H1 (cell line): ENCODE measurements at places on chromosomes 2 and 18.

DNA sequence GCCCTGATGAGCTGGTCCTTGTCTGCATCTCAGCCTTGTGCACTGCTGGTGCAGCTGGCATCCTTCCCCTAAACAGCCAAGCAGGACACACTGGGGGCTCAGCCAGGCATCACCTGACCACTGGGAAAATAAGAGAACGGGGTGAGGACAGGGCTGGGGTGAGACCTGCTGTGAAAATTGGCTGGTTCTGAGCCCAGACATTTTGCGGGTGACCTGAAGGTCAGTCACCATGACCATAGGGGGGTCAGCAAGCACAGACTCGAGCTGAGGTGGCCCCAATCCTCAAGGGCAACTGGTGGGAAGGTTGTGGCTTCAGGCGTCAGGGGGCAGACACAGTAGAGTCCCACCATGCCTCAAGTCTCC, 144.9 kb upstream of the TWIST2 start:
- no peak overlapping the region for H3K4me3 ChIP-seq
- no peak overlapping the region for H3K27ac ChIP-seq
- H3K36me3 ChIP-seq = no peaks in the 10 kb centered on the region
- DNase-seq = no peak
- no peaks in the 10 kb centered on the region for H3K27me3 ChIP-seq

DNA sequence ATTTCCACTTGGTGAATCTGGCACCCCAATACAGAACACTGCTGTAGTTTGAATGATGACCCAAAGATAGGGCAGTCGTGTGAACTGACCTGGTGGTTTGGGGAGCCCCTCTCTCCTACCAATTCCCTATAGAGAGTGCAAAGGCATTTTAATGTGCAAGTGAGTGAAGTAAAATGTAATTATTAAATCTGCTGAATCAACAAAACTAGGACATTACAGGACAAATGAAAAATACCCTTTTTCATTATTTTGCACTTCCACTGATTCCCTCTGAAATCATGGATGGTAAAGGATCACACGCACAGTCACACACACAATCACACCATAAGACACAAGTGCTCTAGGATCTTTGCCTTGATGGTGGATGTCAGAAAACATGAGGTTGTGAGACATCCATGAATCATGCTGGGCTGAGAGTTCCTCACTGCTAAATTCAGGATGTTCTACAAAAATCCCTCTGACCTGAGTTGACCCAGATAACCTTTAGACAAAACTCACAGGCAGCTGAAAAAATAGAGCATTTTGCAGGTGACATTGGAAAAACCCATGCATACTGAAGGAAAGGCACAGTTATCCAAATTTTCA, 197.4 kb downstream of the FBXO15 start:
- H3K27ac ChIP-seq = no peak overlapping the region
- H3K4me3 ChIP-seq = no peak overlapping the region
- DNase-seq = no peak
- no peaks in the 10 kb centered on the region for H3K36me3 ChIP-seq

DNA sequence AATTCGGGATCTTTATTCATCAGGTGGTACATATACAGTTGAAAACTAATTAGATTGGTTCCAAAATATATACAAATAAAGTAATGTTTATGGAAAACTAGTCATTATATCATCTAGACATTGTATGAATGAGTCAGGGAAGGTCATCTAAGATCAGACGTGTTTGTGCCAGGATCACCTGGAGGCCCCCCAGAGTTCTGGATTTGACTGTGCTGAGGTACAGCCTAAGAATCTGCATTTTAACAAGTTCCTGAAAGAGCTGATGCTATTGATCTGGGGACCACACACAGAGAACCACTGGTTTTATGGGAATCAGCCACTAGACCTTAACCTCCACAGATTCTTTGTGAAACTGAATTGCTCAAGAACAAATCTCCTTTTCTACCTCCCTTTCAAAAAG, 43.2 kb downstream of the PARD6G start:
- H3K36me3 ChIP-seq = no peaks in the 10 kb centered on the region; the same call in none of the 2 replicates
- no peak for DNase-seq
- peaks cover 6% of the 10 kb centered on the region for H3K4me1 ChIP-seq
- no peak overlapping the region for H3K27ac ChIP-seq
- no peaks in the 10 kb centered on the region for H3K27me3 ChIP-seq
- no peak overlapping the region for H3K4me3 ChIP-seq

DNA sequence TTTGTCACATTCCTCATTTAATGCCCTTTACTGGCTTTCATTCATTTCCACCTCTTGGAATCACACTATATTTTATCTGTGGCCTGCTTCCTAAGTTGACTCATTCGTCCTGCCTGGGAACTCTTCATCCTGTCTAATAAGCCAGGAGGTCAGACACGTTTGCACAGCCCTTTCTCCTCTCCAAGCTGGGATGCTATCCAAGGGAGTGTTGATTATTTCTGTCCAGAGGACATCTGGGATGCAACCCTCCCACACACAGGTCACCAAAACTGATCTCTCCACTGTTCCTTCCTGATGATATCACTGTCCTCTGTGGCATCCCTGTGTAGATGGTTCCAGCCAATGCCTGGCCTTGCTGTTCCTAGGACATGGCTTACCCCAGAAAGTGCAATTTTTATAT, 79.8 kb upstream of the NOSTRIN start:
- H3K27ac ChIP-seq = no peak overlapping the region
- no peaks in the 10 kb centered on the region for H3K4me1 ChIP-seq
- no peaks in the 10 kb centered on the region for H3K27me3 ChIP-seq
- no peaks in the 10 kb centered on the region; the same call in 1 of the 2 replicates for H3K36me3 ChIP-seq
- no peak for DNase-seq
- H3K4me3 ChIP-seq = no peak overlapping the region

GRCh38 chr18:75679331-75679730, 251.8 kb upstream of the SMIM21 start:
- no peak for DNase-seq
- H3K27ac ChIP-seq = no peak overlapping the region
- no peak overlapping the region for H3K4me3 ChIP-seq
- no peaks in the 10 kb centered on the region for H3K4me1 ChIP-seq
- no peaks in the 10 kb centered on the region for H3K36me3 ChIP-seq
- no peaks in the 10 kb centered on the region for H3K27me3 ChIP-seq

DNA sequence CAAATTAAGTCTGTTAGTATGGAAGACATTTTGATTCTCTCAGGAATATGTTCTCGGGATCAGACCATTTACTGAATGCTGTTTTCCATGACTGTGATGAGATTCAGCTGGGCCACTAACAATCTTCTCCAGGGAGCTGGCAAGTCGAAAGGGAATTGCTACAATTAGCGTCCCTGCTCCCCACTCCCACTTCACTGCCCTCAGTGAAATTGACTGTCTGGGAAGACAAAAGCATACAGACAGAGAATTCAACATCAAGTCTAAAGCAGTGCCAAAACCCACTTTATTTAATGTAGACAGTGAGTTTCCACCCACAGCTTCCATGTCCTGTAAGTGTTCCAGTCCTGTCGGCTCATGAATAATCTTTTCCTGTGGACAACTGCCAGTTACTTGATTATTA, 34.0 kb upstream of the COL3A1 start:
- no peak overlapping the region for H3K4me3 ChIP-seq
- peaks cover 6% of the 10 kb centered on the region for H3K36me3 ChIP-seq
- no peaks in the 10 kb centered on the region for H3K27me3 ChIP-seq
- H3K4me1 ChIP-seq = no peaks in the 10 kb centered on the region
- DNase-seq = no peak

DNA sequence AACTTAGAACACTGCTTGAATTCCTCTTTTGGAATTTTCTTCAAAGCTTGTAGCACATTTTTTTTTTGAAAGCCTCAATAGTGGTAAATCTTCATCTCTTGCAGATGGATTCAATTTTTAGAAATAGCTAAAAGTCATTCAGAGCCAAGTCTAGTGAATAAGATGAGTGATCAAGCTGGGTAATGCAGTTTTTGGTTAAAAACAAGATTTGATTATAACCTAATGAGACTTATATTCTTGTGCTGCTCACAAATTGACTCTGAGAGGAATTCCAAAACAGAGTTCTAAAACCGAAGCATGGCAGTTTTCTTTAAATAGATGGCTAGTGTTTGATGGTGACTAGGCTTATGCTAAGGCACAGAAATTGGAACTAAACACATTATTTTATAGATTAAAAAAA, 2072.6 kb upstream of the CELF4 start:
- no peak overlapping the region for H3K27ac ChIP-seq
- H3K4me1 ChIP-seq = no peaks in the 10 kb centered on the region
- no peak overlapping the region for H3K4me3 ChIP-seq

DNA sequence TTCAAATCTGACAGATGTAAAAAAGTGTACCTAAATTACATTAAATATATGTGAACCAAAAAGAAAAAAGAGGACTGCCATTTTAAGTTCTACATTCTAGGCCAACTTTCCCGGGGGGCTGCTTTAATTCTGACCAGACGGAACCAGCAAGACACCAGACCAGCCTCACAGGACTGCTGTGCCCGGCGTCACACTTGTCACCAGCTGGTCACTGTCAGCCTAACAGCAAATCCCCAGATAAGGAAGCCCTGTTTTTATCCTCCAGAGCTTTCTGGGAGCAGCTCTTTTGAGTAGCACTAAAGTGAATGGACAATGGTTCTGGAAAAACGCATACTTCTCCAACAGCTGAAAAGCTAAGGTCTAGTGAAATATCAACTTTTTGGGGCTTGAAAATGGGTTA, 35.6 kb downstream of the CYB5A start:
- H3K27me3 ChIP-seq = no peaks in the 10 kb centered on the region
- peaks cover under 1% of the 10 kb centered on the region; the same call in 1 of the 2 replicates for H3K36me3 ChIP-seq
- H3K4me1 ChIP-seq = peaks cover 8% of the 10 kb centered on the region
- H3K27ac ChIP-seq = no peak overlapping the region
- H3K4me3 ChIP-seq = no peak overlapping the region
- no peak for DNase-seq

DNA sequence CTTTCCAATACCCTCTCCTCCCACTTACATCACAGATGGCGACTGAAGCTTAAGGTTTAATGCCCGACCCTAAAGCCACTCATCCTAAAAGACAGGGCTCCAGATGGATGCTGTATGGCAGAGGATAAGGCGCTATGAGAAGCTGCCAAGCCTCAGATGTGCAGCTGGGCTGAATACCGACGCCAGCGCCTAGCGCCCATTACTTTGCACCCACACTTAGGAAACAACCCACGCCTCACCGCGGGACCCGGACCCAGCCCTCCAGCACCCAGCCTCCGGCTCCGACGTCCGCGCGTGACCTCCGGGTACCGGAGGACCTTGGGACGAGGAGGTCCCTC, 335 bp downstream of the TRAK2 start:
- no peaks in the 10 kb centered on the region for H3K36me3 ChIP-seq
- peak overlapping the region; percentile 100 for H3K4me3 ChIP-seq
- H3K27me3 ChIP-seq = no peaks in the 10 kb centered on the region
- H3K4me1 ChIP-seq = no peaks in the 10 kb centered on the region
- peak overlapping the region; percentile 57; the same call in 1 of the 2 replicates for H3K27ac ChIP-seq

DNA sequence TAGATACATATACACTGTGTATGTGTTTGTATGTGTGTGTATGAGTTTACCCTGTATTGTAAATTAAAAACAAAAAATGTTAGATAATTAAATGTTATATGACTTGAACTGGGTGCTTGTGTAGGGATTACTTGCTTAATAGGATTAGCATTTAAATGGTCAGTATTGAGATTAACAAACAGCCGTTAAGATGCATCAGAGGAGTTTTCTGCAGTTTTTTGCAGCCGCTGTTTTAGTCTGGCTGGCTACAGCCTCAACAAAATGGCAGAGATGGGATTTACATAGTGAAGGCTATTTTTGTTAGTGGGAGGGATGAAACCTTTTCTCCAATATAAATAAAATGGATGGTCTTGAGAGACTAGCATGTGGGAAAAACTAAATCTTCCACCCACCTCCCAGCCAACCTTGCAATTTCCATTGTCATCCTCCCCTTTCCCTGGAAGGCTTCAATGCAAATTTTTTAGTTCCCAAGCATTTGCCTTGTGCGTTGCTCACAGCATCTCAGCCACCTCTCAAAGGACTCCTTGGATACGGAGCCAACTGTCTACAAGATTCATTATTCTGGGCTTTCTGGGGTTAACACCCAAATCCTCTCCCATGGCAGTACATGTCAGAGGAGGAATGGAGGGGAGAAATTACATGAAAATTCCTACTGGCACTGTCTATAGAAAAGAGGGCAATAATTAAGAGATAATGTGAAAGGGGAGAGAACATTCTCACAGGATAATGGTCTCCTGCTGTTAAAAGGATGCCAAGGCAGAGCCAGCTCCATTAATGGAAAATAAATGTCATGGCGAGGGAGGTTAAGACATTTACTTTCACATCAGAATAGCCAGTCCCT, 351.9 kb downstream of the CDH2 start:
- no peaks in the 10 kb centered on the region for H3K27me3 ChIP-seq
- H3K4me1 ChIP-seq = peaks cover 7% of the 10 kb centered on the region
- H3K36me3 ChIP-seq = no peaks in the 10 kb centered on the region
- H3K4me3 ChIP-seq = no peak overlapping the region
- DNase-seq = no peak
- no peak overlapping the region for H3K27ac ChIP-seq

GRCh38 chr2:189348369-189348768, 92.9 kb upstream of the WDR75 start:
- no peaks in the 10 kb centered on the region for H3K4me1 ChIP-seq
- no peak overlapping the region for H3K4me3 ChIP-seq
- no peaks in the 10 kb centered on the region for H3K36me3 ChIP-seq
- no peak for DNase-seq
- H3K27ac ChIP-seq = no peak overlapping the region
- no peaks in the 10 kb centered on the region for H3K27me3 ChIP-seq

- H3K27me3 ChIP-seq = no peaks in the 10 kb centered on the region
- no peaks in the 10 kb centered on the region for H3K4me1 ChIP-seq
- H3K27ac ChIP-seq = no peak overlapping the region
- H3K36me3 ChIP-seq = no peaks in the 10 kb centered on the region
- DNase-seq = no peak
Measured at GRCh38 chr2:37377187-37377532, 32.7 kb downstream of the QPCT start.

GRCh38 chr2:196413821-196414274, 225.7 kb upstream of the CCDC150 start:
- H3K27me3 ChIP-seq = no peaks in the 10 kb centered on the region
- no peak overlapping the region for H3K4me3 ChIP-seq
- no peak for DNase-seq
- no peaks in the 10 kb centered on the region for H3K4me1 ChIP-seq
- H3K36me3 ChIP-seq = no peaks in the 10 kb centered on the region

DNA sequence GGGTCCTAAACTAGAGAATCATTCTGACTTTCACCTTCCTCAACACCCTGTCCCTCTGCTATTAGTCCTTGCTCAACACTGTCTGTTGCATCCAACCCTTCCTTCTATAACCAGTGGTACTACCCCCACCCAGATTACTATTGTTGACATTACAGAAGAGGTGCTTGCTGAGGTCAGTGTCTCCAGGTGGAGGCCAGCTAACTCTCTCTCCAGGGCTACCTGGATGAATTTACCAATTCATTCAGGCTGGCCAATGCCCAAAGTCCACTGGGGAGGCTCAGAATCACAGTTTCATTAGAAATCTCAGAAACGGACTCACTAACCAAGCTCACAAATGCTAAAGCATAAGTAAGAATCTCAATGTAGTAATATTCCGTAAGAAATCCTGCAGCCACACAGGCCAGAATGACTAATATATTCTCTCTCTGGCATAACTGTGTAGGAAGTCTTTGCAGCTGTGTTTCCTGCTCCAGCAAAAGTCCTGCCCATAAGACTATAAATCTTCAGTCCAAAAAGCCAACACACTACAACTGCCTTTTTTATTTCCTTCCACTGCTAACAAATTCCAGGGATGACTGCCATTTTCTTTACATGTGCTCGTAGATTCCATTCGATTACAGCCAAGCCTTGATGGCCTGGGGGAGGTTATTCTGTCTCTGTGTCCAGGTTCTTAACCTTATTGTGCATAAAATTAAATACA, 10.0 kb upstream of the TTR start:
- H3K27ac ChIP-seq = no peak overlapping the region
- H3K36me3 ChIP-seq = no peaks in the 10 kb centered on the region
- DNase-seq = no peak

- no peak overlapping the region for H3K27ac ChIP-seq
- no peaks in the 10 kb centered on the region for H3K27me3 ChIP-seq
- H3K4me3 ChIP-seq = no peak overlapping the region
- no peak for DNase-seq
- peaks cover 14% of the 10 kb centered on the region for H3K4me1 ChIP-seq
- no peaks in the 10 kb centered on the region for H3K36me3 ChIP-seq
Measured at GRCh38 chr2:6932828-6933227, 15.6 kb downstream of the RNF144A start.
